Progenitor cell of endocrine pancreas (in vitro differentiated cells): ENCODE measurements at places on chromosomes 4 and X. TPM values are rescaled to one million over a fixed set of nuclear protein-coding genes. Genes with fewer than 3 reads are reported as not detected.
A peak's percentile ranks its signal among the peaks of the same experiment; 100 is the strongest.

DNA sequence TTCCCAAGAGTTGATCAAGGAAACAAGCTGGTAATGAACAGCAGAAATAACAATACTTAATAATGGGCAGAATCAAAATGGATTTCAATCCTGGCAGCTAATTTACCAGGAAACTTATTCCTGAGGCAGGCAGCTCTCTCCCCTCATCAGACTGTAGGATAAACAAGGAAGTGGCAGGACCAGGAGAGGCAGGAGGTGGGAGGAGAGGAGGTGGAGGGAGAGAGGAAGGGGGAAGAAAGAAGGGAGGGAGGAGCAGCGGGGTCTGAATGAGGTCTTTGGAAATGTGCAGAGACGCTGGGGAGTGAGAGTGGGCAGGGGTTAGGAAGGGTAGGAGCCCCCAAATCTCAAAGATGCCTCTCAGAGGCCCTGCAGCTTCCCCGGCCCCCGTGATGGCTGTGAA is 231.5 kb downstream of the BCOR start:
- H3K4me1 ChIP-seq: peaks cover 4% of the 10 kb centered on the region
- no peak overlapping the region for H3K27ac ChIP-seq
- no peaks in the 10 kb centered on the region for H3K36me3 ChIP-seq
- peaks cover 1% of the 10 kb centered on the region for H3K27me3 ChIP-seq

The FOXP3 gene
- 0.24 and 0.33 TPM in 2 replicates for total RNA-seq

DNA sequence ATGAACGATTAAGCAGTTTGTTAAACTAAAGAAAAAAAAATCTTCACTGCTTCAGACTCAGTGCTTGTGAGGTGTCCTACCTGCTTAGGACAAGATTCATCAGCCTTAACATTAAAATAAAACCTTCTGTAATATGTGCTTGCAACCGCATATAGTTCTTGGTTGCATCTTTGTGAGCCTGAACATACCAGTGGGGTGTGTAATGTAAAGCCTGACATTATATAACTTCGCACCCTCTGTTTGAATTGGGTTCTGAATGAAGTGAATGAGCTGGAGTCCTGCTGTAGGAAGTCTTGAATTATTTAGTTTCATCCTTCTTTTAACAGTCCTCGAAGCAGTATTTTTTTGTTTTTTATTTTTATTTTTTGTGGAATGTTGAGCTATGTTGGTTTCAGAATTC is 3.1 kb downstream of the KDM6A start:
- no peak overlapping the region for H3K27ac ChIP-seq
- DNase-seq: no peak

DNA sequence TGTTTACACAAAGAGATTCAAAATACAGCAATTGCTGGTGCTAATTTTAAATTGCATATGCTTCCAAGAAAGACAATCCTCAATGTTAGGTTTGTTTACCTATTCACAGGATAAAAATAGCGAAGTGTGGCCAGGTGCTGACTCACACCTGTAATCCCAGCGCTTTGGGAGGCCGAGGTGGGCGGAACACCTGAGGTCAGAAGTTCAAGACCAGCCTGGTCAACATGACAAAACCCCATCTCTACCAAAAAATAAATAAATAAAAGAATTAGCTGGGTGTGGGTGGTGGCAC is 77.7 kb downstream of the OPHN1 start:
- H3K4me3 ChIP-seq: no peak overlapping the region
- peak overlapping the region; percentile 54 for H3K27ac ChIP-seq
- no peak for DNase-seq

DNA sequence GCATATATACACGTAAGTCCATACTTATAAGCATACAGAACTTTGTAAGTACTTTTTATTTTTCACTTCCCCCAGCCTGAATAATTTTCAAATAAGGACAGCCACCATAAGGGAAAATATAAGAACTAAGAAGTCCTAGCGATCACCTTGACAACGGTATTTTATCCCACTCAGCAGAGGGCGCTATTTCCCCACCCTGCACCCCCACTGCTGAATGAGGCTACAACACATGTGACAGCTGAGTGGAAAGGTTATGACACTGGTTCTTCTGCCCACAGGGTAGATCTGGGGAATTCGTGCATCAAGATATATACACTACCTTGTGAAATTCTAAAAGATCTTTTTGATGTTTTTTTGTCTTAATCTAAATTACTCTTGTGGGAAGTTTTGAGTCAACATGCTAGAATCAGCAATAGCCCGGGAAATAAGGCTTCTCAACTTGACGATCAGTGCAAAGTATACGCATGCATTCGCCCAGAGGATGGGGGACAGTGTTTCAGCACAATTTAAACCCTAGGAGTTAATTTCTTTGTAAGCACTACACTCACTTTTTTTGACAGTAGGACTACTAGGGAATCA is 151.5 kb downstream of the CORIN start:
- H3K27ac ChIP-seq: no peak overlapping the region
- no peaks in the 10 kb centered on the region for H3K27me3 ChIP-seq
- H3K4me1 ChIP-seq: no peaks in the 10 kb centered on the region
- peak; percentile 22 for DNase-seq
- no peak overlapping the region for H3K4me3 ChIP-seq
